Pancreas (tissue), 10 donors: ENCODE measurements at places on chromosomes 11 and 22.
A peak's percentile ranks its signal among the peaks of the same experiment; 100 is the strongest.

DNA sequence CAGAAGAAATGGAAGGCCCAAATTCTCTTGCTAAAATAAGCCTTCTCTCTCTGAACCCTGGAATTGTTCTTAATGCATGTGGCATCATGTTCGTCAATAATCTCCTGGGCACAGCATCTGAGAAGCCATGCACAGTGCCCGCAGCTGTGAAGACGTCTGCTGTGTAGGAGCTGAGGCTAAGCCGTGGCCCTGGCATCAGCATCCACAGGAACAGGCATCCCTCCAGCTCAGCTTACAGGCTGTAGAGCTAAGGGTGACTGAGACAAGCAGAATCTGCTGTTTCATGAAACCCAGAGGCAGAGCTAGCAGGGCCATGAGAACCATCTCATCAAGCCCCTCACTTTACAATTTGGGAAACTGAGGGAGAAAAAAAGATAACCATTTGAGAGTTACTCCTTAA, 60.6 kb downstream of the SEZ6L start:
- DNase-seq, result no peak

DNA sequence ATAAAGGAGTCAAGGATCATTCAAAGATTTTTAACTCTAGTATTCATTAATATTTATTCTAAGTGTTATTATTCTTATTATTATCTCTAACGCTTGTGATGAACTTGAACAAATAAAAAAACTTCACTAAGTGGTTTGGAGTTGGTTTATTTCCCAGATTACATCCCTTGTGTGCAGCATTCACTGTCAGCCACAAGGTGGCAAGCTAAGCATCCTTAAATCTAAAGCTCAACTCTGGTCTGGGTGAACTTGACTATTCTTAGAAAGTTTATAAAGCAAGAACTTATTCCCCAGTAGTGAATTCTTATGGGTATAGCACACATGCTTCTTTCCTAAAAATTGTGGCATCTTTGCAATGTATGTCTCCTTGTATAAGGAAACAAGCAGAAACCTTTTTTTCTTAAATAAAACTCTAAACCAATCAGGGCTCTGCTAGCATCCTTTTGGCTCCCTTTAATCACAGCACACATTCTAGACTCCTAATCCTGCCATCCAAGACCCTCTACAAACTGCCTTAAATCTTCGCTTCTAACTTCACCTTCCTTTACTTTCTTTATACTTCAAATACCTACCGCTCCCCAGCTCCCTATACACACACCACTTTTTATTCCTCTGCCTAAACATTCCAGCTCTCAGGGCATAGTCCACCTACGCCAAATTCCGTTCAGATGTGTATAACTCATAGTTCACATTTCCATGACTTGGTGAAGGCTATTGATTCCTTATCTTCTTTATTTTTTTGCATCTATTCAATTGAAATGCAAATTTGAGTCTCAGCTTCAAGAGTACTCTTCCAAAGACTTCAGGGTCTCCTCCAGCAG, 1068.8 kb downstream of the DLG2 start:
- DNase-seq, result peak; percentile 28

DNA sequence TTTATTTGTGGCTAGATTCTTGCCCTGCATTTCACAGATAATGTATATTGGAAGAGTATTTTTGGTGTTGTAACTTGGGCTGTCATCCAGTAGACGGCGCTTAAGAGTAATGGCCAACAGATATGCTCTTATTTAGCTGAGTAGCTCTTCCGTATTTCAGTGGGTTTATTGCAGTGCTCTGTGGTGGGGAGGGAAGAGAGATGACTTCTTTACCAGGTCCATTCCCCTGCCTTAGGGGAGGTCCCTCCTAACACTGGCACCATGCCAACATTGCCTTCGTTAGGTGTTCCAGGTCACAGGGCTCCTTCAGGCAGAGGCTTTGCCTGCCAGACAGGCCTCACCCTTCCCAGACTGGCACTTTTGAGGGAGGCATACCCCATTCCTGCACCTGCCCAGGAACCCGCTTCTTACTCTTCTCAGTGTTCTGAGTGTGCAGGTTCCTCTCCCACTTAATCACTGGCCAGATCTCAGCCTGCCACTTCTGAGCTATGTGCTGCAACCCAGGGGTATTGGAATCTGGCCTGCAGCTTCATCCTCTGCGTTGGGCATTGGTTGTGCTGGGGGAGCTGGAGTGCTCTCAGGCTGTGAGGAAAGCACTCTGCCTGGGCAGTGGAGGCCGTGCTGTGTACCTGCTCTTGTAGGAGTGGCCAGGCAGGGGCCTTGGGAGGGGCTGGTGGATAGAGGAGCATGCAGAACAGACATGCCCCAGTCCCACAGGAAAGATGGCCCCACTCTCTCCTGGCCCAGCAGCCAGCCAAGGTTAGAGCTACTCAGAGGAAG, 29.4 kb upstream of the SLN start:
- no peak for DNase-seq

- no peak for DNase-seq
These were observed 367.4 kb upstream of the ARHGAP42 start for GRCh38 chr11:100319691-100320090.

DNA sequence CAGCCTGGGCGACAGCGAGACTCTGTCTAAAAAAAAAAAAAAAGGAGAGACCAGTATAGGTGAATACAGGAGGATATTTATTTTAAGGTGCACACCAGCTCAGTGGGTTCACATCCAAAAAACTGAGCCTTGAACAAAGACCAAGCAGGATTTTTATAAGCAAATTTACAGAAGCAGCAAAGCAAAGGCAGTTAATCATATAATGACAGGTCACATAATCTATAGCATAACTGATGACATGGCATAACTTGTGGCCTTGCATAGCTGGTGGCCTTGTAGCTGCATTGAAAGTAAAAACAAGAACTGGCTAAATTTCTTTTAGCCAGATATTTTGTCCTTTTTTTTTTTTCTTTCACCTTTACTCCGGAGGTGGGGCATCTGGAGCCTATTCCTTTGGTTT, 2.7 kb upstream of the PLAAT3 start:
- no peak for DNase-seq

DNA sequence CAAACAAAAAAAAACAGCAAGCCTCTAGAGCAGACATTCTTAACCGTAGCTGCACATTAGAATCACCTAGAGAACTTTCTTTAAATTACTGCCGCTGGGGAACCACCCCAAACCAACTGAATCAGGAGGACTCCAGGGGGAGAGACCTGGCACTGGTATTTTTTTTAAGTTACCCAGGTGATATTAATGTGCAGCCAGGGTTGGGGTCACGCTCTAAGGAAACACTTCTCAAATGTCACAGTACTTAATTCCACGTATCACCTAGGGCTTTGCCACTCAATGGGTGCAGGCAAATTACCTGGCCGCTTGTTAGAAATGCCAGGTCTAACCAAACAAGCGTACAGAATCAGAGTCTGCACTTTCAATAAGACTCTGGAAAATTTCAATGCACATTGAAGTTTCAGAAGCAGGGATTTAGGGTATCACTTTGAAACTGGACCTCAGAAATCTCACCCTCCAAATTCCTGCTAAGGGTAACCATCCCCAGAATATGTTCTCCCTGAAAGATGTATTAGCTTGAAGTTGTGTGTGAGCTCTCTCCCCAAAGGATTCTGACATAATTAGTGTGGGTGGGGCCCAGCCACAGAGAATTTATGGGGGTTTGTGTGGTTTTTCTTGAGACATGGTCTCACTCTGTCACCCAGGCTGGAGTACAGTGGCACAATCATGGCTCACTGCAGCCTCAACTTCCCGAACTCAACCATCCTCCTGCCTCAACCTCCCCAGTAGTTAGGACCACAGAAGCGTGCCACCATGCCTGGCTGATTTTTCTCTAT, 12.7 kb upstream of the ISX start:
- DNase-seq, result no peak

DNA sequence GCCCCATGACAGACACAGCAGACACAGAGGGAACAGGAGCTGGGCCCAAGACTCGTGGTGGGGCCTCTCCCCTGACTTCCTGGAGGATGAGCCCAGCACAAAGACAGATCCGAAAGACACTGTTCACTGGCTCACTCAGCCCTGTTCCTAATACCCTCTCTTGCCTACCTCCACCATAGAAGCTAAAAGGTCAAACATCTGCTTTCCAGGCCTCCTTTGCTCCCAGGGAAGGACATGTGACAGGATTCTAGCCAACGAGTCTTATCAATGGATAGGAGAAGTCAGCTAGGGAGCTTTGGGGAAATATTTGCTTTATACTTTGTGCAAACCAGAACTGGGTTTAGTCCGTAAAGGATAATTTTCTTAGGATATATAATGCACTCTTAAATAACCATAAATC, 8.4 kb upstream of the CLMP start:
- no peak for DNase-seq

GRCh38 chr11:43547430-43547831, 133.1 kb upstream of the HSD17B12 start:
- peak; percentile 62 for DNase-seq

- DNase-seq, result no peak
These were observed 24.9 kb downstream of the DDX6 start for GRCh38 chr11:118766035-118766434.

DNA sequence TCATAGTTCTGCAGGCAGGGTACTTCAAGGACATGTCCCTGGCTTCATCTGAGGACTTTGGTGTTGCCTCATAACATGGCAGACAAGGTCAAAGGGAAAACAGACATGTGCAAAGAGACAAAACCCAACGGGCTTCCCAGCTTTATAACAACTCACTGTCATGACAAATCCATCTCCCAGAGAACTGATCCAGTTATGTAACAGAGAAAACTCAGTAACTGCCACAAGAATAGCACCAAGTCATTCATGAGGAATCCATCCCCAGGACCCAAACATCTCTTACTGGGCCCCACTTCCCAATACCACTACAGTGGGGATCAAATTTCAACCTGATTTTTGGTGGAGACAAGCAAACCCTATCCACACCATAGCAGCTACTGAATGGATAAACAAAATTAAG, 13.0 kb downstream of the OR52N4 start:
- no peak for DNase-seq

GRCh38 chr11:83836883-83837654, 550.9 kb upstream of the CCDC90B start:
- peak; percentile 20 for DNase-seq

DNA sequence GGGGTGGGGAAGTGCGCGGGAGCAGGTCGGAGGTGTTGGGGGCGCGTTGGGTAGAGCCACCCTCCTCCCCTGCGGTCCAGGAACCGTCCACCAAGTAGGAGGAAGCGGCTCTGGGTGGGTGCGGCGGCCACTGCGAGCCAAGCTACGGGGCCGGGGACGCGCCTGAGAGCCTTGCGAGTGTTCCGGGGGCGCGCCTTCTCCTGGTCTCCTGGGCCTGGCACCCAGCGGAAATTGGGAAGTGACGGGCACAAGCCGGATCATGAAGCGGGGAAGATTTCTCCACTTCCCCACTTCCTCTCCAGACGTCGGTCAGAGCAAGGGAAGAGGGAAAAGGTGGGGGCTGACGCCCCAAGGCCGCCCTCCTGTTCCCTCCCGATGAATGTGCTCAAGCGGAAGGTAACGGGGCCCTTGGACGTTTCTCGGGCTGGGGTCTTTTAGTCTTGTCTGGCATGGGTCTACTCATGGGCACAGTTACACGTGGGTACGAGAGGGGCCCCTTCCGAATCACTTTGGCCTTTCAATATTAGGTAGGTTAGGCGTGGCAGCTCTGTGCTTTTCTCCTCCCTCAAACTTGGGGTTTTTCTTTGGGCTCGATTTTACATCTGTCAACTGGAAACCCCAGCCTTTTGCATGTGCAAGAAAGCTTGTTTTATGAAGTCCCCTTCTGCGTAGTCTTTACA, 865 bp downstream of the RBM14 start:
- DNase-seq, result no peak

DNA sequence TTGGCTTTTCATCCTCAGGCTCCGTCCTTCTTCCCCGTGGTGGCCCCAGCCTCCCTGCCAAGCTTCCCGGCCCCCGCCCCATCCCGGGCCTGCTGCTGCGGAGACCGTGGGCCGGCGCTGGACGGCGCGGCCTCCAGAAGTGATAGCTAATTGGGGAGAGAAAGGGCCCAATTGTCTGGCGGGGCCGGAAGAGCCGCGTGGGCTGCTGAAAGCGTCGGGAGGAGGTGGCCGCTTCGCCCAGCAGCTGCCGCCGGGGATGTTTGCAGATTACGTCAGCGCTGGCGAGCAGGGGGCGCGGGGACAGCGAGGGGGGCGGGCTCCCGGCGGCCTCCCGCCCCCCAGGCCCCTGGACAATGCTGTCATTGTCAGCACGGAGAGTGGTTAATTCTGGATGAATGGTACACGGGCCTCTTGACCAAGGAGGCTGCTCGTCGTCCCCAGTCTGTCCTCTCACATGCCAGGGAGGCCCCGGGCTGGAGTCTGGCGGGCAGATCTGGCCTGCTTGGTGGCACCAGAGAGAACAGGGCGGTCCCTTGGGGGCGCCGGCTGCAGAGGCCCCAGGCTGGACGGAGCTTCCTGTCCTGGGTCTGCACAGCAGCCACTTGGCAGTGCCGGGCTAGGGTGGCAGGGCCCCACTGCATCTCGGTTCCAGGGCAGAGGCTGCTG, 1.6 kb downstream of the SMIM38 start:
- DNase-seq, result peak; percentile 77

GRCh38 chr11:63920939-63921417, 4.0 kb upstream of the RCOR2 start:
- DNase-seq, result peak; percentile 71
